ENCODE measurements at places on chromosomes 1 and 21.

DNA sequence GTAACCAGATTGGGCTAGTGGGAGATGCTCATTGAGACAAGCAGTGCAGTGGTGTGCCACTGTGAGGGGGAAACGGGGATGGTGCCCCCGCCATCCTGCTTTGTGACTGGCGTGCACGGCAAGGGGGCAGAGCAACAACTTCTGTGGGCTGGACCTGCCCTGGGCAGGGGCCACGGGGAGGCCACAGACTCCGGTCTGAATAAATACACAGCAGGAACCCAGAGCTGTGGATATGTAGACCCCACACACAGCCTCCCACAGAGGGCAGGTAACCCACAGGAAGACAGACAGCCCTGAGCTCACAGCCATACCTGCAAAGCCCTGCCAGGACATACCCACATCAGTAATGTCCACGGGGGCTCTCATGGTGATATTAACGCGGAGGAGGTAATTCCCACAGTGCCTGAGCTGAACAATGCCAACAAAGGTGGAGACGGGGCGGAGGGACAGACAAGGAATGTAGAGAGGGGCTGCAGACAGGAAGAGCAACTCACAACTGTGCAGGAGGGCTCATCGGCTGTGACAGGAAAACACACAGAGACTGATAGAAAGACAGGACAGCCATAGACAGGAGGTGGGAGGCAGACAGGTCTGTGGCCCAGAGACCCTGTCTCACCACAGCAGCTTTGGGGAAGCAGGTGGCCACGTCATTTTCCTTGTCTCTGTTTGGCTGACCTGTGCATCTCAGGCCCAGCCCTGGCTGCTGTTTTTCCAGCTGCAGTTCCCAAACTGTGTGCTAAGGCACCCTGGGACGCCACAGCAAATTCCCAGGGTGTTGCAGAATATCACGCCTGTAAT is 4.9 kb upstream of the WNT3A start:
- no peak for DNase-seq

DNA sequence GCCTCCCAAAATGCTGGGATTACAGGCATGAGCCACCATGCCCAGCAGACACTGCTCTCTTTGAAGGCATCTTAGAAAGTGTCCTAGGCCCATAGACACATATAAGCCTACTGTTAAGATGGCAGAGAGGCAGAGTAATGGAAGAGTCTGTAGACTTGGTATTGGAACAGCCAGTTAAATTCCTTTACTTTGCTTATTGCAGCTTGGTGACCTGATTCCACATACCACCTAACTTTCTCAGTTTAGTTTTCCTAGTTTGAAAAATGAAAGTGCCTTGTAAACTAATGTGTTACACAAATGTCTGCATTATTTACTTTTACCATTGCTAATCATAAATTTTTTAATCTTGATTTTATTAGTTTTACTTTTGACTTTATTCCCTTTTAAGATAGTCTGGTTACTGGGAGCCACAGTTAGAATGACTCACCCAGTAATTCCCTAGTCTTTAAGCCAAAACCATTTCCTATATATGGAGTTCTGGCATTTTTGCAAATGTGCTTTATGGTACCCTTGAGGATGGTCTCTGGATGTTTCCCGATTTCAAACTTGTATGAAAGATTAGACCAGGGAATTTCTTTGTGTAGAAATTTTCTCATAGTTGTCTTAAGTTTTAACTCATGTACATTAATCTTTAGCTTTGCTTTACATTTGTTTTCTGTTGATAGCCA is 6.4 kb downstream of the SMAP2 start:
- no peak for DNase-seq

DNA sequence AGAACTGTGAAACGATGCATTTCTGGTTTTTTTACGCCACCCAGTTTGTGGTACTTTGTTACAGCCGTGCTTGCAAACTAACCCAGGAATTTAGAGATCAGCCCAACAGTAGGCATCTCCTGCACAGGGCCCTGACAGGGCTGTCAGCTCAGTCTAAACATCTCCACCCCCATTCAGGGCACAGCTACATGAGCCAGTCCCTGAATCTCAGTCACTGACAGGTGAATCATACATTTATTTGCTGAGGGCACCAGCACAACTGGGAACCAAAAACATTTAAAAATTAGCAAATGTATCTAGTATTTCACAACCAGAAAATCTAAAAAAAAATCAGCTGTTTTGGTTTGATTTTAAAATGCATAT is 30.7 kb downstream of the PRDX6 start:
- no peak for DNase-seq

- no peak for DNase-seq
Measured at GRCh38 chr1:22587247-22587646, 24.0 kb downstream of the EPHA8 start.

GRCh38 chr1:223338811-223339746 is 24.9 kb downstream of the SUSD4 start:
- no peak for DNase-seq

GRCh38 chr1:223233410-223234169 is 90.5 kb upstream of the TLR5 start:
- DNase-seq, result no peak

- no peak for DNase-seq
Measured at GRCh38 chr1:41738475-41738874, 180.2 kb downstream of the HIVEP3 start.

- DNase-seq, result no peak
Measured at GRCh38 chr1:72846476-72847278, 564.3 kb upstream of the NEGR1 start.

DNA sequence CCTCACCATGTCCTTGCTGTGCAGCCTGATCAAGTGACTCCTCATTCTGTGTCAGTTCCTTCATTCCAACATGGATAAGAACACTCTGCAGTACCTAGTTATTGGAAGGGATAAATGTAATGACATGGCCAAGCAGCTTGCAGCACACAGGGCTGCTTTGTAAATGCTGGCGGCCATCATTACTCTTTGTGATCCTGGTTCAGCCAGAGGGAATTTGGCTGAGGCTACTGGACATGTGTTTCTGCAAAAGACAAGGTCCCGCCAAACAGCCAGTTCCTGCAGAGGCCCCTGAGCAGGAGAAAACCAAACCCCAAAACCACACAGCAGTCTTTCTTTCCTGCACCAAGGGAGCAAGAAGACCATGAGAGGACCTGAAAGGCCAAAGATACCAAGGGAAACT is 495.8 kb downstream of the AJAP1 start:
- DNase-seq, result no peak

DNA sequence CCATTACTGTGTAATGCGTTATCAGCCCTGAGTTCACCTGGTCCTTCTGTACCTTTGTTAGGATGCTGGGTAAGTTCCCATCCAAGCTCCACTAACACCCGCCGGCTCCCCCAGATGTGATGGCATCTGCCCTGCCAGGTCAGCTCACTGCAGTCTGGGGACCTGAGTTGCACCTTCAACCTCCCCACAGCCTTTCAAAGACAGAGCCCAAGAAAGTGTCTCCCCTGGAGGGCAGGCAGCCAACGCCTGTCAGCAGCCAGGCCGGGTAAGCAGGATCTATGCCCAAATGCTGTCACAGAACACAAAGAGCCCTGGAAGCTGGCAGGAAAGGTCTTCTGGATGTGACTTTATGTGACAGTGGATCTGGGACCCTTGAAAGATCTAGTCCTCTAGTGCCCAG is 13.7 kb downstream of the MRAP start:
- DNase-seq, result no peak

DNA sequence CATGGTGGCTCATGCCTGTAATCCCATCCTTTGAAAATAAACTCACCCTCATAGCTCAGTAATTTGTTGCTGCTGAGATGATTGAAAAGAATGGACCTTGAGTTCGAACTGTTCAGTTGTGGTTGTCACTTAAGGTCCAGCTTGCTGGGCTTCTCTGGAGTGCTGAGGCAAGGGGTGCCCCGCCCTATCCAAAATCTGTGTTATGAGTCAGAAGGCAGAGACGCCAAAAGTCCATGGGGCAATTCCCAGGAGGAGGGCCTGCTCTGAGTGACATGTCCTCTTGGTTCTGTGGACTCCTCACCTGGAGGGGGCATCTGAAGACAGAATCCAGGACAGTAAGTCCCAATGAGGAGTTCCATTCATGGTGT is 64.8 kb downstream of the MYOM3 start:
- no peak for DNase-seq

DNA sequence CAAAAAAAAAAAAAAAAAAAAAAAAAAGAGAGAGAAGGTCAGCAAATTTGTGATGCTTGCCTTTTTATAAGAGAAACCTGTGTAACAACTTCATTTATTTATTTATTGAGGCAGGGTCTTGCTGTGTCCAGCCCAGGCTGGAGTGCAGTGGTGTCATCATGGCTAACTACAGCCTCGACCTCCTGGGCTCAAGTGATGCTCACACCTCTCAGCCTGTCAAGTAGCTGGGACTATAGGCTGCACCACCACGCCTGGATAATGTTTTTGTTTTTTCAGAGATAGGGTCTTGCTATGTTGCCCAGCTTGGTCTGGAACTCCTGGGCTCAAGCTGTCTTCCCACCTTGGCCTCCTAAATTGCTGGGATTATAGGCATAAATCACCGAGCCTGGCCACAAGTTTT is 42.4 kb downstream of the DHCR24 start:
- no peak for DNase-seq

- DNase-seq, result no peak
Measured at GRCh38 chr1:53317646-53318539, 10.0 kb downstream of the LRP8 start.

All from cortex of kidney (tissue), 1 donor.